Breast epithelium (tissue), 4 donors: ENCODE measurements at places on chromosomes 7 and 10. TPM values are rescaled to one million over a fixed set of nuclear protein-coding genes. Genes with fewer than 3 reads are reported as not detected.
A peak's percentile ranks its signal among the peaks of the same experiment; 100 is the strongest.

DNA sequence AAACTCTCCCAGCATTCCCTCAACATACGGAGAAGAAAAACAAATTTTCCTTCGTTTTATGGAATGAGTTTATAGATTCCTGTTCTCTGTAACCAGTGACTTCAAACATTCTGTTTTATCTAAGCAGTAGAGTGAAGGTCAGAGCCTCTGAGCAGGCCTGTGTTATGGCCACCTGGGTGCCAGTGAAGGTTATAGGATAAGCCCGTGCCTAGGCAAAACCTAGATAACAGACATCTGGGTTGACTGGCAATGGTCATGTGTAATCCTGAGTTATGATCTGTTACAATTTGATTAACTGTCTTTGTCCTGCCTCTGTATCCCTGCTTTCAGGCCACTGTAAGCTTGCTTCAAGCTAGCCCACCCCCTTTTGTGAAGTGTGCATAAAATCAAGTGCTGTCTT lies 8.3 kb downstream of the LSM5 start:
- H3K36me3 ChIP-seq: no peaks in the 10 kb centered on the region

DNA sequence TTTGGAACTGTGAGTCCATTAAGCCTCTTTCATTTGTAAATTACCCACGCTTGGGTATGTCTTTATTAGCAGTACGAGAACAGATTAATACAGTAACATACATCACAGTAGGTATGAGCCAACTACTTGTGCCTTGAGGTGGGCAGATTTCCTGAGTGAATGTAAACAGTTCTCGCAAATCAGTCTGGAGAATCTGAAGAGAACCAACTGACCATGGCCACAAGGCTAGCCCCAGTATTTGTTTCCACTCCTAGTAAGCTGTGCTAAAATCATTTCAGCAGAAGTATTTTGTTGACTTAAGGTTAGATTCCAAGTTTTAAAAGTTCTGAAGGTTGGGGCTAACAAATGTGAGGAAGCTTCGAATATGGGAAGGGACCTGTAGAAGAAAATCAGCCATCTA lies 82.9 kb downstream of the NOD1 start:
- H3K36me3 ChIP-seq: no peaks in the 10 kb centered on the region
- H3K4me3 ChIP-seq: no peak overlapping the region
- no peaks in the 10 kb centered on the region for H3K27me3 ChIP-seq
- H3K27ac ChIP-seq: peak overlapping the region; percentile 10
- no peaks in the 10 kb centered on the region for H3K4me1 ChIP-seq

GRCh38 chr7:78959477-78959876 lies 494.0 kb downstream of the MAGI2 start:
- H3K4me1 ChIP-seq: no peaks in the 10 kb centered on the region
- no peak overlapping the region for H3K27ac ChIP-seq
- no peaks in the 10 kb centered on the region for H3K27me3 ChIP-seq

DNA sequence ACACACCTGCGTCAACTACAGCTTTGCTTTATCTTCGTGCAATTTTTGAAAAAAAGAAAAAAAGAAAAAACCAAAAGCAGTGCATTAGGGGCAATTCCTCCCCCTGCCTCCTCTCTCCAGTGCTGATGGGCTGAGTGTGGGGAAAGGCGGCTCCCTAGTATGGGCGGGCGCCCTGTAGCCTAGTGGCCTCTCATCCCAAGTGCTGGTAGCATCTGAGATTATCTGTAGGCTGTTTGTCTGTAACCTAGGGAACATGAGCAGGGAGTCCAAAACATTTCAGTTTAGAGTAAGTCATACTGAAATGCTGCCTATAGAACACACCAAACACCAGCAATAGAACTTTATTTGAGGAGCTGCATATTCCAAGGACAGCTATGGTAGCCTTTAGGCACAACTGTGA lies 24.6 kb upstream of the BAMBI start:
- no peak for DNase-seq
- H3K4me1 ChIP-seq: no peaks in the 10 kb centered on the region
- no peak overlapping the region for H3K4me3 ChIP-seq
- H3K27me3 ChIP-seq: no peaks in the 10 kb centered on the region
- no peak overlapping the region for H3K27ac ChIP-seq
- H3K36me3 ChIP-seq: no peaks in the 10 kb centered on the region

BAMBI gene
- total RNA-seq: 7.5 TPM

COL26A1 gene
- total RNA-seq: not detected

ZNF117 gene
- total RNA-seq: 37.4 TPM

CADPS2 gene
- total RNA-seq: 66.5 TPM

WEE2 gene
- not detected for total RNA-seq

DKK1 gene
- 3.3 TPM for total RNA-seq
